ENCODE measurements at places on chromosomes 12 and 14.

DNA sequence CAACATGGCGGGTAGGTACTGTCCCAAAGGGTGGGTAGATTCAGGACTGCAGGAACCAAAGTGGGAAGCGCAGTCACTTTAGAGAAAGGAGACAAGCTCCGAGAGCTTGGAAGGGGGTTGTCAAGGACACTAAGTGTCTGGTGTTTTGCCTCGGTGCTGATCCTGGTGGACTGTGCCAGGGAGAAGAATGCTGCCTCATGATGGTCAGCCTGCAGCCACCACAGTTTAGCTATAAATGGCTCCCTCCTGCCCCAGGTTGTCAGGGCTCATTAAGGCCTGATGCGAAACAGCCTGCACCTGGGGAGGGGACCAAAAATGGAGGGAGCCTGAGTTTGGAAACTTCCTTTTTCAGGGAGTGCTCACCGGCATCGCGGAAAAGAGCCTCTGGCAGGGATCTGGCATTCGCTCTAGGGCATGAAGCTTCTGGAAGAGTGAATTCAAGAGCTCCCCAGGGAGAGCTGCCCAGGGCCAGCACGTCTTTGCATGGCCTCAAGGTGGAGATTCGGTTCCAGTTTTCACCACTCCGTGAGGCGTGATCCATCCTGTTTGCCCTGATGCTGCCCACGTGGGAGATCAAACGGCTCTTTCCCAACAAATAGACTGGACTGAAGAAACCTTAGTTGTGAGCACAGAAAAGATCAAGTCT, 164.0 kb downstream of the FOXN3 start:
- DNase-seq: no peak

GRCh38 chr14:100905166-100905565, 1.6 kb upstream of the RTL1 start:
- DNase-seq: no peak

GRCh38 chr12:67331123-67331522, 62.0 kb downstream of the CAND1 start:
- DNase-seq: no peak

GRCh38 chr12:84585776-84586395, 326.7 kb downstream of the SLC6A15 start:
- no peak for DNase-seq

Measured in CD4-positive, alpha-beta T cell (primary cell).